ENCODE measurements at places on chromosomes 2 and 18.

- no peak for DNase-seq
Measured at GRCh38 chr2:215271446-215271845, 40.4 kb upstream of the ATIC start.

DNA sequence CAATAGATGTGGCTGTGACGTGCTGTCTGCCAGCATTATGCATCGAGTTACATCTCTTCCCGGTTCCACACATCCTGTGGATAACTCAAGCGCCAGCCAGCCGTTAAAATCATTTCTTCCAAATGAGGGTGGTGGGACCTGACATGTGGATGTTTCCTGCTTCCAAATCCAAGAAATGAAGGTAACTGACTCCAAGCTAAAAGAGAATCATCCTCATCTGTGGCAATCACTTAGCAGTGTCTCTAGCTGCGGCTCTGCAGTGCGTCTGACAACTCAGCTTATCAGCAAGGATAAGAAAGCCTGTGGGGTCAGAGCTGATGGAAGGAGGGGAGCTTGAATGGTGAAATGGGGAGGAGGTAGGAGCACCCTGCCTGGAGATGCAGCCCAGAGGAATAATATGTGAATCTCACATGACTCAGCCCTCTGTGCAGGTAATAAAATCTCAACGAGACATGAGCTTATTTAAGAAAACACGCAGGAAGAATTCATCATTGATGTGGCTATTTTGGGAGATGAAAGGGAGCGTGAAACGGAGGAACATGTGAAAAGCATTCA is 382.2 kb upstream of the TRIB2 start:
- no peak for DNase-seq

GRCh38 chr18:56443166-56443907 is 195.1 kb downstream of the TXNL1 start:
- DNase-seq = no peak

DNA sequence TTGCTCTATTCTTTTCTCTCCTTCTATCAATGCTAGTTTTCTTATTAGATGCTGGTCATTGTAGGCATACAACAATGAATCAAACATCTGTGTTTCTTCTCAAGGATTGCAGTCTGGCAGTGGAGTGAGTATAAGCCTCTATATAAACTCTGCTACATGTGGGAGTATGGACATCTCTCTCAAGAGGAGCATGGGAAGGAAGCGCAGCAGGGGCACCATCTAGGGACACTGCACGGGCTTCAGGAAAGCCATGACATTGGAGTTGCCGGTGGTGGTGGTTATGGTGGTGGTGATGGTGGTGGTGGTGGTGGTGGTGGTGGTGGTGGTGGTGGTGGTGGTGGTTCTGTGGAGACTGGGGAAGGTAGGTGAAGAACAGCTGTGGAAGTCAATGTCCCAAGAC is 462.6 kb downstream of the RNF144A start:
- peak; percentile 39 for DNase-seq

GRCh38 chr18:74869904-74870863 is 272.5 kb downstream of the ZNF407 start:
- DNase-seq = peak; percentile 76

- no peak for DNase-seq
Measured at GRCh38 chr2:165601928-165602521, 132.5 kb downstream of the CSRNP3 start.

- peak; percentile 34 for DNase-seq
Measured at GRCh38 chr2:219041252-219041651, at the start of gene CFAP65. CFAP65 (minus strand) TSS chr2:219041516; CDS start chr2:219039048, 2,468 bp downstream.

DNA sequence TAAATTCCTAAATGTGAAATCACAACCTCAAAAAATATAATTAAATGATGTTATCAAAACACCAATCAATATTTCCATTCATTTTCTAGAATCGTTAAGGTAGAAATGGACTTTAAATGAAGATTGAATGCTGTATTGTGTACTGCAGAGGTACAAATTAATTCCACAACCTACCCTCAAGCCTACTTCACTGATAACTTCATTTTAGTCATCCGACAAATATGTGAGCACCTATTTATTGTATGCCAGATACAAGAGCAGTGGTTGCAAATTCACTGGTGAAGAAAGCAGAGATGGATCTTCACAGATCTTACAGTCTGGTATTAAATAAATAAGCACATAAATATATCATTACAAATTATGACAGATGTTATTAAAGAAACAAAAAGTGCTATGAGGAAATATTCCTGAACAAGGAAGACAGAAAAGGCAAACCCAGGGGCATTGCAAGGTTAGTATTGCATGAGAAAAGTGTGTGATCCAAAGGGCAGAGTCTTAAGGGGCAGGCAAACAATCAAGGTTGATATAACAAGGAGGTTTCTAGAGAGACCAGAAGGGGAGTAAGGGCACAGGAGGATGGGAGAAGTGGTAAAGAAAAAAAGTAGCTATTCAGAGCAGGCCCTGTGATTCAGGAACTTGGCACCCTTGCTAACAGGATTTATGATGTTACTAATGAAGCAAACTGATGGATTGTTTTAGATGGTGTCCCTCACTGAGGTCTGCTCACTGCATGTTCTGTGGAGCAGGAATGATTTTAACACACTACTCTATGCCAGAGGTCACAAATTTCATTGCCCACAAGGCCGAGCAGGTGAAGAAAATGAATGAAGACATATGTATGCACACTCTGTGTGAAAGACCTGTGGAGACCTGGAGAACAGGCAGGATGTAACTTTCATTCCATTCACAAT is 128.0 kb upstream of the CCDC150 start:
- DNase-seq = no peak

GRCh38 chr18:59038295-59039039 is 101.2 kb upstream of the SEC11C start:
- peak; percentile 15 for DNase-seq

- no peak for DNase-seq
Measured at GRCh38 chr2:105635564-105635963, 109.1 kb upstream of the NCK2 start.

DNA sequence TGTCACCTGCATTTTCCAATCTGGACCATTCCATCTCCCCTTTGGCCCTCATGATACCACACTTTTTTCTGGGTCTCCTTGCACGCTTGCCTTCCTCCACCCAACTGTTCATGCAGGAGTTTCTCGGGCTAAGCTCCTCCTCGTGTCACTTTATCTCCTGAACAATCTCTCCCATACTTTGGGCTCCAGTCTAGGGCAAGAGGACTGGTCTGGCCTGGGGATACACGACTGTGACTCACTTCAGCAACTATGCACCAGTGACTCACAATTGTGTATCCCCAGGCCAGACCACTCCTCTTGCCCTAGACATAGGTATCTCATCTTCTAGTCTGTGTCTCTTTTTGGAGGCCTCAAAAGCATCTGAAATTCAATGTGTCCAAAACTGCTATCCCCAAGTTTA is 149.4 kb upstream of the PTPRM start:
- DNase-seq = no peak

DNA sequence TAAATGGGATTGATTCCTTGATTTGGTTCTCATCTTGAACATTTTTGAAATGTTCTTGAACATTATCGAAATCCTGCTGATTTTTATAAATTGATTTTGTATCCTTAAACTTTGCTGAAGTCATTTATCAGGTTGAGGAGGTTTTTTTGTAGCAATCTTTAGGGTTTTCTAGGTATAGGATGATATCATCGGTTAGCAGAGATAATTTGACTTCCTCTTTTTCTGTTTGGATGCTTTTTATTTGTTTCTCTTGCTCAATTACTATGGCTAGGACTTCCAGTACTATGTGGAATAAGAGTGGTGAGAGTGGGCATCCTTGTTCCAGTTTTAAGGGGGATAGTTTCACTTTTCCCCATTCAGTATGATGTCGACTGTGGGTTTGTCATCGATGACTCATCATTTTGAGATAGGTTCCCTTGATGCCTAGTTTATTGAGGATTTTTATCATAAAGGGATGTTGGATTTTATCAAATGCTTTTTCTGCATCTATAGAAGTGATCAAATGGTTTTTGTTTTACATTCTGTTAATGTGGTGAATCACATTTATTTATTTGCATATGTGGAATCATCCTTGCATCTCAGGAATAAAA is 201.5 kb upstream of the ZSWIM2 start:
- no peak for DNase-seq

All from GM12865 (cell line).